ENCODE measurements at places on chromosomes 7 and 10. TPM values are rescaled to one million over a fixed set of nuclear protein-coding genes. Genes with fewer than 3 reads are reported as not detected.

The POU6F2 gene
- total RNA-seq: 7.2 TPM

The ZNF775 gene
- total RNA-seq: 35.2 TPM

The THNSL1 gene
- 7.3 TPM for total RNA-seq

The ZNF679 gene
- total RNA-seq: not detected

The ZFAND2A gene
- total RNA-seq: 14.4 TPM

The FOXI2 gene
- 1.1 TPM for total RNA-seq

The CYP3A4 gene
- not detected for total RNA-seq

The LRGUK gene
- 7.1 TPM for total RNA-seq

The CCDC146 gene
- 0.35 TPM for total RNA-seq

The RPP38 gene
- 17.8 TPM for total RNA-seq

The FAM149B1 gene
- 13.6 TPM for total RNA-seq

The KCNMA1 gene
- total RNA-seq: 8.2 TPM

DNA sequence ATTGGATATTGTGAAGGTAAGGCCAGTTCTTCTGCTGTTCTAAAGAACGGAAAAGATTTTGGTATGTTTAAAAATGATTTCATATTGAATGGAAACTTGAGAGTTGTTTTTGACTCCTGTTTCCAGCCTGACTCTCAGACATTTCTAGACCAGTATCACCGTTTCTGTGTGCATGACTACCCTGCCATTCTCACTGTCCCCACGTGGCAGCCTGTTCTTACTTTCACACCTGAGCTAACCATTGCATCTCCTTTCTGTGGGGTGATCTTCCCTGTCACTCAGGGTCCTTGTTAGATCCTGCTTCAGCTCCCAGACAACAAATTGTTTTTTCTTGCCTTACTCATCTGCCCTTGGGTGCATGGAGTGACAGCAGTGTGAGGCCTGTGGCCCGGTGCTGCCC is 38.9 kb downstream of the GLRX3 start:
- H3K4me3 ChIP-seq: no peak overlapping the region
- H3K36me3 ChIP-seq: peaks cover 23% of the 10 kb centered on the region
- no peaks in the 10 kb centered on the region for H3K4me1 ChIP-seq
- no peaks in the 10 kb centered on the region for H3K27me3 ChIP-seq

DNA sequence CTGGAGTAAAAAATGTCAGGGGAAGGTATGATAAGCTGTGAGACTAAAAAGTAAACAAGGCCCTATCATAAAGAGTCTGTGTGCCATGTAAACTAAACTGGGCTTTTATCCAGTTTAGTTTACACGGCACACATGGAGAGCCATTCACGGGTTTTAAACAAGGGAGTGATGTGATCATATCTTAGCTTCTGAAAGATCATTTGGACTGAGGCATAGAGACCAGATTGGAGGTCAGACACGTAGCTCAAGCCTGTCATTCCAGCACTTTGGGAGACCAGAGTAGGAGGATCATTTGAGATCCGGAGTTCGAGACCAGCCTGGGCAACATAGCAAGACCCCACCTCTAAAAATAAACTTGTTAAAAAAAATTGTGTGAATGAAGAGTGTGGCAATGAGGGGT is 50.1 kb downstream of the SKIDA1 start:
- no peaks in the 10 kb centered on the region for H3K27me3 ChIP-seq
- H3K27ac ChIP-seq: no peak overlapping the region
- no peak for DNase-seq
- H3K36me3 ChIP-seq: no peaks in the 10 kb centered on the region
- H3K4me1 ChIP-seq: no peaks in the 10 kb centered on the region
- no peak overlapping the region for H3K4me3 ChIP-seq

- no peak overlapping the region for H3K27ac ChIP-seq
- H3K4me3 ChIP-seq: no peak overlapping the region
- H3K4me1 ChIP-seq: no peaks in the 10 kb centered on the region
- H3K27me3 ChIP-seq: no peaks in the 10 kb centered on the region
Observed at GRCh38 chr10:22849077-22849805, 78.6 kb upstream of the ARMC3 start.

GRCh38 chr10:79304479-79305087 is 42.7 kb upstream of the PPIF start:
- H3K4me3 ChIP-seq: no peak overlapping the region
- H3K4me1 ChIP-seq: no peaks in the 10 kb centered on the region
- H3K27me3 ChIP-seq: no peaks in the 10 kb centered on the region
- DNase-seq: no peak

DNA sequence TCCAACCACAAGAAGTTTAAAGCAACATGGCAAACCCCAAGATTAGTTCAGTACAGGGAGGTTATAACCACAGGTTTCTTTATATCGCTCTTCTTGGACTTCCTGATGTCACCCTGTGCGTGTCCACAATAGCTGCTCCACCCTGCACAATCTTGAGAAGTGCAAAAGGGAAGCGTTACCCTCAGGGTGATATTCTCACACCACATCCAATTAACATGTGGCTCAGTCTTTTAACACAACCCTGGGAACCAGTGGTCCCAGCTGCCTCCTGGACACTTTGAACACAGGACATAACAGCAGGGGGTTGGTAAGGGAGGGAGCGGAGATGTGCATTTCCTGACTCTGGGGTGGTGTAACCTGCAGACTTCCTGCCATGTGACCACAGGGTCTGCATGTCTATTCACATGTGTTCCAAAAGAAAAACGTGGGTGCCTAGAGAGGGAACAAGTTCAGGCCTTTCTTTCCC is 64.6 kb downstream of the GSAP start:
- H3K27ac ChIP-seq: no peak overlapping the region
- no peaks in the 10 kb centered on the region for H3K36me3 ChIP-seq
- H3K4me1 ChIP-seq: peaks cover 28% of the 10 kb centered on the region
- H3K27me3 ChIP-seq: no peaks in the 10 kb centered on the region
- DNase-seq: peak; percentile 32
- H3K4me3 ChIP-seq: no peak overlapping the region

- no peak overlapping the region for H3K4me3 ChIP-seq
- no peaks in the 10 kb centered on the region for H3K27me3 ChIP-seq
- H3K36me3 ChIP-seq: no peaks in the 10 kb centered on the region
Observed at GRCh38 chr10:938941-939678, 7.6 kb upstream of the LARP4B start.

- no peak overlapping the region for H3K27ac ChIP-seq
- no peaks in the 10 kb centered on the region for H3K27me3 ChIP-seq
- no peak overlapping the region for H3K4me3 ChIP-seq
- no peak for DNase-seq
Observed at GRCh38 chr7:17103984-17104383, 194.5 kb upstream of the AHR start.

GRCh38 chr7:29341156-29341555 is 146.6 kb downstream of the CHN2 start:
- H3K36me3 ChIP-seq: no peaks in the 10 kb centered on the region
- H3K4me3 ChIP-seq: no peak overlapping the region
- no peak overlapping the region for H3K27ac ChIP-seq
- no peak for DNase-seq
- H3K27me3 ChIP-seq: no peaks in the 10 kb centered on the region

- no peak overlapping the region for H3K4me3 ChIP-seq
- H3K27me3 ChIP-seq: no peaks in the 10 kb centered on the region
- H3K36me3 ChIP-seq: no peaks in the 10 kb centered on the region
- DNase-seq: peak; percentile 2
Observed at GRCh38 chr10:62853710-62854109, 37.5 kb upstream of the EGR2 start.

DNA sequence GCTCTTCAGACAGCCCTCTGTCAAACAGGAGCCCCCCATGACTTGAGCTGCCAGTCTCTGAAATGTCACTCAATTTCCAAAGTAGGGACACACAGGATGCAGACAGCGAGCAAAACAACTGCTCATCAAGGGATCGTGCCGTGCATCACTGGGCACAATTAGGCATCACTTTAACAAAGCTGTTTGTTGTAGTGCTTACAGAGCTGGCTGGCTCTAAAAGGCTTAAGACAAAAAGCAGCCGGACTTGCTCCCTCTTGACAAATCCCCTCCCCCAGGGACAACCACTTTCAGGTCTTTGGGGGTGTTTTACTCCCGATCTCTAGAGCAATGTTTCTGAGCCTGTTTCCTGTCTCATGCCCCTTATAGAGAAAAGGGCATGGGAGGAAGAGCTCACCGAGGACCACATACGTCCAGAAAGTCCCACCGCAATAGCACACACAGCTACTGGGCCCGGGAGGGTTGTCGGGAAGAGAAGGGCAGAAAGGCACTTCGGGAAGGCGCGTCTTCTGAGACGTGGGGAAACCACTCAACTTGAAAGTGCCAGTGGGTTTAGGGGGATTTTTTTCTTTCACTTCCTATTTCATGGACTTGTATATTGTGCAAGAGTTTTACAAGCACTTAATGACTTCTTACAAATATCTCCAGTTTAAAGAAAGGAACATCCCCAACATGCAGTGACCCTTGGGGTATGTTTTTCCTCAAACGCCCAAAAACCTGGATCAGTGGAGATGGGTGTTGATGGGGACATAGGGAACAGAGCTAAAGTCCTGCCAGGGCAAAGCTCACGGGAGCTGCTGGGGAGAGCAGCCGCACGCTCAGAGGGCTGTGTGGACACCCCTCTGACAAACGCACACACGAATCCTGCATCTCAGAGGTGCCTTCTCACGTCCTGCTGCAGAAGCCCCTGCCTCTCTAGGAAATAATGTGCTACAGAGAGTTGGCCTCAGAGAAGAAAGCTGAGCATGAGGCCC is 27.1 kb downstream of the LRRC20 start:
- H3K4me3 ChIP-seq: no peak overlapping the region
- H3K27ac ChIP-seq: no peak overlapping the region
- H3K4me1 ChIP-seq: no peaks in the 10 kb centered on the region

GRCh38 chr10:44051584-44052385 is 333.1 kb downstream of the CXCL12 start:
- H3K36me3 ChIP-seq: no peaks in the 10 kb centered on the region
- no peak for DNase-seq
- H3K4me3 ChIP-seq: no peak overlapping the region
- H3K27ac ChIP-seq: no peak overlapping the region
- H3K4me1 ChIP-seq: no peaks in the 10 kb centered on the region
- H3K27me3 ChIP-seq: no peaks in the 10 kb centered on the region

- 0 out of 2 replicates have a peak overlapping the region, but pooled peaks have one; percentile 0 for H3K27ac ChIP-seq
- no peaks in the 10 kb centered on the region for H3K27me3 ChIP-seq
- no peaks in the 10 kb centered on the region for H3K36me3 ChIP-seq
- DNase-seq: peak; percentile 93
Observed at GRCh38 chr7:129367700-129368388, 66.4 kb upstream of the STRIP2 start.

- no peak overlapping the region for H3K4me3 ChIP-seq
- H3K36me3 ChIP-seq: no peaks in the 10 kb centered on the region
- H3K27ac ChIP-seq: no peak overlapping the region
- DNase-seq: no peak
- no peaks in the 10 kb centered on the region for H3K4me1 ChIP-seq
Observed at GRCh38 chr7:132436121-132436520, 140.1 kb downstream of the PLXNA4 start.

Data from GM23338 (cell line).